ENCODE measurements at places on chromosomes 7 and 10.

DNA sequence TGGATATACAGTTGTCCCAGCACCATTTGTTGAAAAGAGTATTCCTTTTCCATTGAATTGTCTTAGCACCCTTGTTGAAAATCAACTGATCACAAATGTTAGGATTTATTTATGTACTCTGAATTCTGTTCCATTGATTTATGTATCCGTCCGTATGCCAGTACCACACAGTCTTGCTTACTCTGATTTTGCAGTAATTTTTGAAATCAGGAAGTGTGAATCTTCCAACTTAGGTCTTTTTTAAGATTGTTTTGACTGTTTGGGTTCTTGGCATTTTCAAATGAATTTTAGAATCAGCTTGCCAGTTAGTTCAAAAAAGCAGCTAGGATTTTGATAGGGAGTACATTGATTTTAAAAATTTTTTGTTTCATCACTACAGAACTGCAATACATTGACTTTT, 23.7 kb downstream of the CDK13 start:
- DNase-seq, result no peak

GRCh38 chr7:27873981-27874957, 134.3 kb downstream of the TAX1BP1 start:
- no peak for DNase-seq

DNA sequence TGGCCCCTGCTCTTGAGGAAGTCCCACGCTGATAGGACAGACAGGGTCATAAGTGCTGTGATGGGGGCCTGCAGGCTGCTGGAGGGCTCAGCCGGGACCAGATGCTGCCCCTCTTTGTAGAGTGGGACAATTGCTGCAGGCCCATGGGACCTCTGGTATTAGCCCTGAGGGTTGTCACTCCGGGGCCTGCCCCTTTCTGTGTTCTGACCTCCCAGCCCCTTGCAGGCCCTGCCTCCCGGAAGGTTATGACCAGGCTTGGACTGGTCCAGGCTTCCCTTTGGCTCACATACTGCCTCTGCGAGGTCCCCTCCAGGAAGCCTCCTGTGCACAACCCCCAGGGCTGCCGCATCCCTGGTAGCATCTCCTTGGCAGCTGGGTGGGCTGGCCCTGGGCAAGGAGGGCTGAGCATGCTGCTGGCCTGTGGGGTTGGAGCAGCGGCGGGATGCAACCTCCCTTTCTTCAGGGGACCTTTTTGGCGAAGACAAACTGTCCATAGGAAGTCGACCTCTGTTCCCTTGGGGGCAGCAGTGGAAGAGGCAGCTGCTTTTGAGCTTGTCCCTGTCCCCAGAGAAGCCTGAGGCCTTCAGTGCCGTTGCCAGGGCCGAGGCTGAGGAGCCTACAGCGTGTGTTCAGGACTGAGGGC, 8.8 kb downstream of the LIMK1 start:
- no peak for DNase-seq

GRCh38 chr7:46150202-46150601, 229.1 kb upstream of the IGFBP3 start:
- DNase-seq, result no peak

- DNase-seq, result no peak
These were observed 121.1 kb downstream of the CXCL12 start for GRCh38 chr10:44263771-44264170.

DNA sequence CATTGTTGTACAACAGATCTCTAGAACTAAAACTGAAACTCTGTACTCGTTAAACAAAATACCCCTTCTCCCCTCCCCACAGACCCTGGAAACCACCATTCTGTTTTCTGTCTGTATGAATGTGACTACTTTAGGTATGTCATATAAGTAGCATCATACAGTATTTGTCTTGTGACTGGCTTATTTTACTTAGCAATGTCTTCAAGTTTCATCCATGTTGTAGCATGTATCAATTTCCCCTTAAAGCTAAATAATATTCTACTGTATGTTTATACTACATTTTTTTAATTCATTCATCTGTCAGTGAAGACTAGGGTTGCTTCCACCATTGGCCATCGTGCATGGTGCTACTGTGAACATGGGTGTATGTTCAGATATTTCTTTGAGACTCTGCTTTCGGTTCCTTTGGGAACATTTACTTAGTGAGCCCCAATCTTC, 71.2 kb upstream of the RPA3 start:
- DNase-seq, result no peak

GRCh38 chr7:74230446-74231231, 20.8 kb downstream of the LAT2 start:
- DNase-seq, result no peak

DNA sequence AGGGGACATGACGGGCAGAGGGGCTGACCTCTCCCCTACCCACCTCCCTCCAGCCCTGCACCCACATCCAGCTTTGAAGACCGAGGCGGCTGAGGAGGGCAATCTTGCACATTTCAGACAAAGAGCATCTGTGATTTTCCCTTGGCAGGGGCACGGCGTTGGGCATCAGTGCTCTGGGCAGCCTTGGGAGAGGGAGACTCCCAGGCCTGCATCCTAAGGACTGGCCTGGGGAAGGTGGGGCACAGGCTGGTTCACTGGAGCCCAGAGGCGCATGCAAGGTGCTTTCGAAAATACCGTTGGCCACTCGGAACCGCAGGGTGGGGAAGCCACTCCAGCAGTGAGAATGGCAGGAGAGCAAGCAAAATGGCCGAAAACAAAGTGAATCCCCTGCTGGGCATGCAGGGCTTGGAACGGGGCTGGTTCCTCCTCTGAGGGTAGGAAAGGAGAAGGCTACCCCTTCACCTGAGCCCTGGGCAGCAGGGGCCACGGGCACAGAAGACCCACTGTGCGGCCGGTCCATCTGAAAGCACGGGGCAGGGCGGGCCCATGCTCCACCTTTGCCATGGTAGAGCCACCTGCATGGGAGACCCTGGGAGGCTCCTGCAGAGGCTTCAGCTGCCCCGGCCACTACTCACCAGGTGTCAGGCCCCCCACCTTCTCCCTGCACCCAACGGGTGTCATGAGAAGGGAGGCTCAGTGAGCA, 49.8 kb downstream of the EBF3 start:
- no peak for DNase-seq

GRCh38 chr10:122298598-122299301, 27.7 kb downstream of the BTBD16 start:
- peak; percentile 57 for DNase-seq

GRCh38 chr10:97738616-97739015, 1.7 kb downstream of the ZFYVE27 start:
- no peak for DNase-seq

- DNase-seq, result no peak
These were observed 86.6 kb downstream of the ADARB2 start for GRCh38 chr10:1650542-1651269.

GRCh38 chr7:85851571-85852193, 664.8 kb upstream of the SEMA3D start:
- DNase-seq, result no peak

GRCh38 chr7:112654322-112655216, 135.6 kb downstream of the TMEM168 start:
- DNase-seq, result no peak

DNA sequence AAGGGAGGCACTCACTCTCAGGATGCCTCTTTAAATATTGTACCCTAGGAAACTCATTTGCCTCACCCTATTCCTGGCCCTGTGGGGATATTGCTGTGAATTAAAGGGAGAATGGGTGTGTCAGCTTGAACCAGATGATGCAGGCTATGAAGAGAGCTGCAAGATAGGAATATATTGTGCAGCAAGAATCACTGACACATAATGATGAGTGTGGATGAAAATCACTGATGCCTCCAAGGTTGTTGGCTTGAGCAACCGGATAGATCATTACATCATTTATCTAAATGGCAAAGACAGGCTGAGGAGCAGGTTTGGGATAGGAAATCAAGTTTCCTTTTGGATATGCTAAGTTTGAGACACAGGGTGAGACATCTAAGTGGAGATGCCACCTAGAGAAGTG, 6.2 kb downstream of the SLC26A4 start:
- DNase-seq, result no peak

- DNase-seq, result no peak
These were observed 613.1 kb upstream of the NRP1 start for GRCh38 chr10:33947544-33947943.

DNA sequence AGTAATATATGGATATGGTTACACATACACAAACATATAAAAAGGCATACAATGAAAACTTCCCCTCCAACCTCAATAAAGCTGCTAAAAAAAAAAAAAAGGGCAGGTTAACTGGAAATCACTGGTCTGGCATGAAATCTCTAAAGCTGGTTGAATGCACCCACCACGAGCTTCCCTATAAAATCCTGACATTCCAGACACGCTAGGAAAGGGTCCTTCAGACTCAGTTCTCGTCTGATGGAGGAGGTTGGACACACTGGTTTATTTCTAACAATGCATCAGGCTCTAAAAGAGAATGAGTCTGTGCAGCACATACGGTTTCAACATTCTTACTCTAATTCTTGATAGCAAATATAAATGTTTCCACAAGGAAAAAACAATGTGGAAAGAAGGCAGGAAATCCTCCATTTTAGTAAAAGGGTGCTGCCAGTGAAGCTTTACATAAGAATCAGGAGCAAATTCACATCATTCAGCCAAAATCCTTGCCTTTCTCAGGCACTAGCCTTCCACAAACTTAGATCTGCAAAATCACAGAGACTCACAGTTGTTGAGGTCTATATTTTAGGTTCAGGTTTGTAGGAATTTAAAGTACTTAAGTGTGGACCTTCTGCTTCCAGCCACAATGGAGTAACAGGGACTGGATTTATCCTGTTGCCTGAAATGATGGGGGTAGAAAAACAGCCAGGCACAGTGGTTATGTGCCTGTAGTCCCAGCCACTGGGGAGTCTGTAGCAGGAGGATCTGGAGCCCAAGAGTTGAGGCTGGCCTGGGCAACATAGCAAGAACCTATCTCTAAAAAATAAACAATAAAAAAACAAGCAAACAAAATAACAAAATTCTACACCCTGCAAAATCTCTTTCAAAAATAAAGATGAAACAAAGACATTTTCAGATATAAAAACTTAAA, 73.5 kb downstream of the CYTH3 start:
- no peak for DNase-seq

DNA sequence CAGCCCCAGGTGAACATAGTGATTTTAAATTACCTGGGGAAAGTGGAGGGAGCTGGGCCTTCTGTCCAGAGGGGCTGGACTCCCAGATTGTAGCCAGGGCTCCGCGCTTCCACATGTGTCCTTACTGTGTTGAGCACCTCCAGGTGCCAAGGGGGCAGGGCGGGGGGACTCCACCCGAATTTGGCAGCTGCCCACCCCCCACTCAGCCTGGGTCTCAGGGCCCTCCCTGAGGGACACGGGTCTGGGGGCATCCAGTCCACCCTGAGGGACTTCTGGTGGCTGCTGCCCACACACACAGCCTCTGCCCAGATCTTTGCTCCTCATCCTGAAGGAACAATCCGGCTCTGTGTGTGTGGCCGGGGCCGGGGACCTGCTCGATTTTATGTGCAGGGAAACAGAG, 28.2 kb upstream of the ADGRA1 start:
- DNase-seq, result no peak

GRCh38 chr7:112581529-112581928, 100.7 kb downstream of the LSMEM1 start:
- DNase-seq, result no peak

DNA sequence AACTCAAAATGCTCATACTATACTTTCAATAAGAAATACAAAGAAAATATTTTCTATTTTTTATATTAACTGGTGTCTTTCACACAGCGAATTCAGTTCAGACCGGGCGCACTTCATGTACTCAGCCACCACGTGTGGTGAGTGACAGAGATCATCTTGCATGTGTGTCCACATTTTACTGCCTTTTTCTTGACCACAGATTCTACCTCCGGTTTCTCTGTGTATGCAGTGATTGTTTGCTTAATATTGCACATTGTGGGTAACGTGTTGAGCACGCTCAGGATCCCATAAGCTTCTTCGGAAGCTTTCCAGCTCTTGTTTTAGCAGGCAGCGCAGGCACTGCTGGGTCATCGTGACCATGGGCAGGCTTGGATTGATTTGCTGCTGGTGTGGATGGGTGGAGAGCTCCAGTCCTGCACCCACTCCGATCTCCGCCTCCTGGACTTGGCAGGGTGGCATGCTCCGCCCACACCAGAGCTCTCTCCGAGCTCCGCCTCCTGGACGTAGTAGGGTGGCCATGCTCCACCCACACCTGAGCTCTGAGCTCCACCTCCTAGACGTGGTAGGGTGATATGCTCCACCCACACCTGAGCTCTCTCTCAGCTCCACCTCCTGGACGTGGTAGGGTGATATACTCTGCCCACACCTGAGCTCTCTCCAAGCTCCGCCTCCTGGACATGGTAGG, 253.3 kb downstream of the DIP2C start:
- DNase-seq, result no peak

DNA sequence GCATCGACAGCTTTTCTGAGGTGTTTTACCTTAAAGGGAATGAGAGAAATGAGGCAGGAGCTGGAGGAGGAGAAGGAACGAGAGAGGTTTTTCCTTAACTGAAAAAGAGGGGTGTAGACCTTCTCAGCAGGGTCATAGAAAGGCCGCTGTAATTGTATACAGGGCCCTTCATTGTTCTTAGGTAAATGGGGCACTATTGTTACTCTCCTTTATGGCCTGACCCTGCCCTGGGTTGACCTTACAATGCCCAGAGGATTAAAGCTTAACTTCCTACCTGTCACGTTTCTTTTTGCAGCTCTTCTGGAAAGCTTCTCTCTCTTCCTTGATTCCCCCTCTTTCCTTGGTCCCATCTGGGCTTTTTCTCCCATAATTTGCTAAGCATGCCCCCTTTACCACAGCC, 13.7 kb upstream of the PDLIM1 start:
- DNase-seq, result no peak

- DNase-seq, result no peak
These were observed 53.3 kb downstream of the FIGNL1 start for GRCh38 chr7:50396856-50397255.

- peak; percentile 88 for DNase-seq
These were observed at the start of gene ADAM8 for GRCh38 chr10:133276435-133277201. Gene ADAM8 (minus strand): TSS chr10:133276868. CDS start chr10:133276817, 51 bp downstream.

DNA sequence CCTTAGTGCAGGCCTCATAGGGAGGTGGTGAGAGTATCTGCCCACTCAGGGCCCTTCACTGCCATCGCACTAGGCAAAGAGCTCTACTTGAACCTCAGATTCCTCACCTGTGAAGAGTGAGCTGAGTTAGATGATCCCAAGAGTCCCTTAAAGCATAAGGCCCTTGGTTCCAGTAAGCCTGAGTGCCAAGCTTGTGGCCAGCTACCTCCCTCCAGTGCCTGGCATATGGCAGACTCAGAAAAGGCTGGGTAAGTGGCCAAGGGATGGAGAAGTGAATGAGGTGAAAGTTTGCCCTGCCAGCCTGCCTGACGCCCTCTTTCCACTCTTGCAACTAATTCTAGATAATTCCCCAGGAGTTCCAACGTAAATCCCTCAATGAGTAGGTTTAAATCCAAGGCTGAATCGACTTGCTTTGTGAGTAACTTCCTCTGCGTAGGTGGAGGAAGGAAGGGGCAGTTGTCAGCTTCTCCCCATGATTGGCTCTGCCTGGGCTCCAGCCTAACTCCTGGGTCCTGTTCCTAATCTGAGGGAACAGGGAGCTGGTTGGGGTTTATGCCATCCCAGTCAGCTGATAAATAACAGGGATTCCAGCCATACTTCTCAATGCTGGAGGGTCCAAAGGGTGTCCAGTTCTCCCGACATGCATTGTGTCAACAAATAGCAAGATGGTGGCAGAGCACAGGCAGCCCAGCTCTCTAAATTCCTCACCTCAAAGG, 14.2 kb downstream of the DUSP5 start:
- no peak for DNase-seq
